Astrocyte (in vitro differentiated cells and primary cell): ENCODE measurements at places on chromosomes 7 and 10. TPM values are rescaled to one million over a fixed set of nuclear protein-coding genes. Genes with fewer than 3 reads are reported as not detected.

The GHRHR gene
- not detected in 2 replicates for total RNA-seq

The SPRN gene
- 3.7 and 4.0 TPM in 2 replicates for total RNA-seq

The CYP2W1 gene
- not detected in 2 replicates for total RNA-seq

The FAS gene
- total RNA-seq, result 32.3 and 32.6 TPM in 2 replicates

The HSPA14 gene
- 12.8 and 13.3 TPM in 2 replicates for total RNA-seq

The PHKG1 gene
- not detected in 2 replicates for total RNA-seq

The NUTM2D gene
- total RNA-seq, result 6.2 and 6.9 TPM in 2 replicates

The ZNF488 gene
- total RNA-seq, result 0.94 and 1.4 TPM in 2 replicates

The TRIP6 gene
- total RNA-seq, result 86.9 and 99.9 TPM in 2 replicates

The OR2F1 gene
- not detected in 2 replicates for total RNA-seq

The TAF3 gene
- 8.4 and 10.2 TPM in 2 replicates for total RNA-seq

The SLC26A5 gene
- not detected in 2 replicates for total RNA-seq

The CALCR gene
- 5.4 and 5.7 TPM in 2 replicates for total RNA-seq

The TEX47 gene
- total RNA-seq, result not detected in 2 replicates

The CPA2 gene
- total RNA-seq, result not detected in 2 replicates

The IL2RA gene
- total RNA-seq, result not detected in 2 replicates

The OR2A42 gene
- not detected in 2 replicates for total RNA-seq

The OPN1SW gene
- total RNA-seq, result not detected in 2 replicates

The PTEN gene
- 90.3 and 99.2 TPM in 2 replicates for total RNA-seq

The NUTM2E gene
- total RNA-seq, result 0.50 TPM in 1 of 2 replicates, not detected in the other

The ZNF117 gene
- 6.7 and 10.2 TPM in 2 replicates for total RNA-seq

The TFAM gene
- total RNA-seq, result 38.2 and 41.4 TPM in 2 replicates

The MRPL43 gene
- total RNA-seq, result 61.3 and 75.1 TPM in 2 replicates

The PRPS1L1 gene
- total RNA-seq, result not detected in 2 replicates

The CXCL12 gene
- total RNA-seq, result 23.7 and 48.2 TPM in 2 replicates

The CNTNAP2 gene
- 14.0 and 20.0 TPM in 2 replicates for total RNA-seq

The AP1S1 gene
- 172 and 181 TPM in 2 replicates for total RNA-seq

The SFTPA2 gene
- total RNA-seq, result not detected in 2 replicates
